Keratinocyte (primary cell): ENCODE measurements at places on chromosomes 1 and 21.

DNA sequence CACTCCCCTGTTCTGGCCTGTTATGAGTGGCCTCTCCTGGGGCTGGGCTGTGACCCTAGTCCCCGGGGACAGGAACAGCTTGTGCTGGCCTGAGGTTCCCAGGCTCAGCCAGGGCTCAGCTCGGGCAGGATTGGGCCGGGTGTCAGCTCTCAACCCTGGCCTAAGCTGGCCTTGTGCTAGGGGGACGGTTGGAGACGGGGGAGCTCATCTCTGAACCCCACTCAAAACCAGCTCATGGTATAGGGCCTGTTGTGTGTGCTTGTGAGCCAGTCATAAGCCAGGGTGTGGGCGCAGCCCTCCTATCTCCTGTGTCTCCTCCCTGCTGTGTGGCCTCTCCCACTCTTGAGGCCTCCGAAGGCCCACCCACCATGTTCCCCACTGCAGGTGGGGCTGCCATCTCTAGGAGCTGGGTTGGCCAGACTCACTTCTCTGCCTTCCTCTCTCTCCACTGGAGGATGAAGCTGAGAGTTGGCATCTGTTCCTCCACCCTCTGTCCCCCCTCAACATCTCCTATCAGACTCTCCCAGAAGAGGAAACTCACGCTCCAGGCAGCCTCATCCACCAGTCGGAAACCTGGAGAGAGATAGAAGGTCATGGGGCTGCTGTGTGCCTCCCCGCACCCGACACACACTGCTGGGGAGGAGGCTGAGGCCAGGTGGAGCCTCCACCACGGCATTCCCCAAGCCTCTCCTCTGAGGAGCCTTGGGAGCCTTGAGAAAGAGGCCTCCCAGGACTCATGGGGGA is 1.4 kb downstream of the PEAR1 start:
- no peak for DNase-seq

- DNase-seq: no peak
Observed at GRCh38 chr1:205746757-205747412, 3.1 kb downstream of the NUCKS1 start.

DNA sequence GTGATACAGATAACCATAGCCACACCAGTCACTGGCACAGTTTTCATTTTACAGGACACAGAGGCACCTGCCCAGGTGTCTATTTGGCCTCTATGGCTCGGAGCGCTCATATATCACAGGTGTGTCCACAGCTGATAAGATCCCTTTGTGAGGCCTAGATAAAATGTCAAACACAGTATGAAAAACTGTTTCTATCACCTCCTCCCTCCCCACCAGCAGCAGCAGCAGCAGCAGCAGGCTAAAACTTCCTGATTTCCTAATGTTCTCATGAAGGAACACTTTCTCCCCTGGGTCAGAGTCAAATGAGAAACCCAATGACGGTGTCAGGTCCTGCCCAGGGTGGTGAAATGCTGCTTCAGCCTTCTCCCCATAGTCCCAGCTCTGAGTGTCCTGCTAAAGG is 24.4 kb downstream of the ELAPOR1 start:
- no peak for DNase-seq

- DNase-seq: no peak
Observed at GRCh38 chr1:94609619-94610018, 68.1 kb upstream of the F3 start.

GRCh38 chr21:38467374-38467773 is 30.9 kb downstream of the ERG start:
- DNase-seq: no peak

GRCh38 chr1:219340796-219341195 is 167.1 kb downstream of the LYPLAL1 start:
- DNase-seq: peak; percentile 53

DNA sequence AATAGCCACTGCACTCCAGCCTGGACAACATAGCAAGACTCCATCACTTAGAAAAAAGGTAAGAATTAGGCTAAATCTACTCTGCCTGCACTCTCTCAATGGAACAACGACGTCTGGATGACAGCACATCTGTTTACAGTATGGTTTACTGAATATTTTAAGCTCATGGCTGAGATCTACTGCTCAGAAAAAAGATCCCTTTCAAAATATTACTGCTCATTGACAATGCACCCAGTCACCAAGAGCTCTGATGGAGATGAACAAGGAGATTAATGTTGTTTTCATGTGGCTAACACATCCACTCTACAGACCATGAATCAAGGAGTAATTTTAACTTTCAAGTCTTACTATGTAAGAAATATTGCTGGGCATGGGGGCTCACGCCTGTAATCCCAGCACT is 58.0 kb downstream of the SLC27A3 start:
- DNase-seq: no peak

DNA sequence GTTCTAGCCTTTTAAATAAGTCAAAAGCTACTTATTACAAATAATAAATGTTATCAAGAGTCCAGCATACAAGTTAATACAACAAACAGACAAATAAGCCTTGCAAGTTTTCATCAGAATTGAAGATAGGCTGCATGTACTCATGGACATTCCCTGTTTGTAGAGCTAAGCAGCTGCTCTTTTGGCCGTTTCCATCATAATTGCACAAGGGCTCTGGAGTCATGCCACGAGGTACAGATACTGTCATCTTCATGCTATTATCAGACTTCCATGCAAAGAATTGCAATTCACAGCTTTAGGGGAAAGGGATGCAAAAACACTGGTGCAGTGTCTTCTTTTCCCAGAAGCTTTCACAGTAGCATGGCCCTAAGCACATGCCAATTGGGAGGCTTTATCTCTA is 52.8 kb upstream of the TBX15 start:
- no peak for DNase-seq

GRCh38 chr1:96281491-96281890 is 440.1 kb upstream of the PTBP2 start:
- DNase-seq: no peak

GRCh38 chr1:169451218-169451824 is 24.0 kb upstream of the CCDC181 start:
- DNase-seq: no peak

DNA sequence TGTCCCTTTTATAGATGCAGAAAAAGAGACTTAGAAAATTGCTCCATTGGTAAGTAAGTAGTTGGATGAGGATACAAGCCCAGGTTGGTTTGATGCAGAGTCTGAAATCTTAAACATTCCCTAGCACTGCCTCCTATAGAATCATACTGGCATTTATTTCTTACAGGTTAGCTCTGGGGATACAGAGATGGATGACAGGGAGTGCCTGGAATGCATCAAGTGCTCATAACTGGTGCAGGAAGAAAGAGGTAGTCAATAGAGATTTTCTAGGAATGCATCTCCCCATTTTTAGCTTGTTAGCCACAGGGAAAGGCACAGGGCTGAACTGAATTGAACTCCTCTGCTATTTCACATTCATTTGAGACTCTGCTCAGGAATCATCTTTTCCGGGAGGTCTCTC is 269.0 kb upstream of the USP24 start:
- DNase-seq: no peak

DNA sequence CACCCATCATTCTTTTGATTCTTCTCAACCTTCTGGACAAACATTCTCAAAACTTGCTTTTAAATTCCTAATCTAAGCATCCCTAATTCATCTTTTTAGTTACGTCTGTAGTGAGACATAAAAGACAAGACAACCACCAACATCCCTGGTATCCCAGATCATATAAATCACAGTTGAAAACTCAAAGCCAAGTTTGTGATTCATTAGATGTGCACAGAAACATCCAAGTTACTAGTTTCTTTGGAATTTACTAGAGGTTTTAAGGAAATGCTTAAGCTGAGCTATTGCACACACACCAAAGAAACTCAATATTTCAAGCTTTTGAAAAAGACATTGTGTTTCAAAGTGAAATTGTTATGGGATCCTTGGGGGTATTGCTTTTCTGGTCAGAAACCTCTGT is 47.6 kb downstream of the ATP6V1G3 start:
- DNase-seq: no peak

DNA sequence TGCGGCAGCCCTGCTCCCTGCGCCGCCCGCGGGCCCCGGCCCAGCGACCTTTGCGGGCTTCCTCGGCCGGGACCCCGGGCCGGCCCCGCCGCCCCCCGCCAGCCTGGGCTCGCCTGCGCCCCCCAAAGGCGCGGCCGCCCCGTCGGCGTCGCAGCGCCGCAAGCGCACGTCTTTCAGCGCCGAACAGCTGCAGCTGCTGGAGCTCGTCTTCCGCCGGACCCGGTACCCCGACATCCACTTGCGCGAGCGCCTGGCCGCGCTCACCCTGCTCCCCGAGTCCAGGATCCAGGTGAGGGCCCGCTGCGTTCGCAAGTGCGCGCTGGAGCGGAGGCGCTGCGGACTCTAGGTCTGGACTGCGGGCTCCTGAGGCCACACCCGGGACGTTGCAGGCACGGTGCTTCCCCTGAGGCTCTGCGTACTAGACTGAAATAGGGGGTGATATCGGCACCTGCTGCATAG is 351 bp downstream of the MIXL1 start:
- DNase-seq: no peak

DNA sequence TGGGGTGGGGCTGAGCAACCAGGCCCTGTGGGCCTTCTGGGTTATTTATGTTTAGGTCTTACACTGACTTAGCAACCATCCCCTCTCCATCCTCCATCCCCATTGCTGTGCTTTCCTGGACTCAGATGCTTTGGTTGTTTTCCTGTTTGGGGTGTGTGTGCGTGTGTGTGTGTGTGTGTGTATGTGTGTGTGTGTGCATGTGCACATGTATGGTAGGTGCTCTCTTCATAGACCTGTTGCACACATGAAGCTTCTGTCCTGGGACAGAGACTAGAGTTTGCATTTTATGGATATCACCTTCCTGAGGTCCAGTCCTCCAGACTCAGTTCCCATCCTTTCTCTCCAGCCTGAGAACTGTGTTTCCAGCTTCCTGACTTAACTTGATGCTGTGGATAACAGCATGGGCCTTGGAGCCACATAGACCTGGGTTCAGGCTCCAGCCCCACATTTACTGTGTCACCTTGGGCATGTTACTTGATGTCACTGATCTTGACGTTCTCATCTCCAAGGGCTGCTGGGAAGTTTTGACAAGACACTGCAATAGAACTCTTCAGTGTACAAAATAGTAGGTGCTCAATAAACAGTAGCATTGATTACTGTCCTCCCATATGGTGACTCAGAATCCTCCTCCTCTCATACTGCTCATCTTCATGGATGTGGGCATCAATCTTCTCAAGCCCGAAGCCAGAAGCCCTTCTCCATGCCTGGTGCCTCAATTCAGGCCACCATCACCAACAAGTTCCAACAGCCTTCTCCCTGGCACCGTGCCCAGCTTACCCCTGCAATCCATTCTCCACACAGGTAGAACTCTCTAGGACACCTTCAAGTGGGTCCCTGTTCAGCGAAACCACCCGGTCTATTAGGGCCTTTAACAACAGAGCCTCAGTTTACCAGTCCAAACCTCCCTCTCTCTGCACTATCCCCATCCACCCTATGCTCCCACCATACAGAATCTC is 181.8 kb upstream of the EDN2 start:
- no peak for DNase-seq

GRCh38 chr1:152580433-152580832 is at the start of gene LCE3D:
LCE3D (minus strand) TSS chr1:152580516; CDS start chr1:152579936, 580 bp downstream.
- DNase-seq: peak; percentile 30

DNA sequence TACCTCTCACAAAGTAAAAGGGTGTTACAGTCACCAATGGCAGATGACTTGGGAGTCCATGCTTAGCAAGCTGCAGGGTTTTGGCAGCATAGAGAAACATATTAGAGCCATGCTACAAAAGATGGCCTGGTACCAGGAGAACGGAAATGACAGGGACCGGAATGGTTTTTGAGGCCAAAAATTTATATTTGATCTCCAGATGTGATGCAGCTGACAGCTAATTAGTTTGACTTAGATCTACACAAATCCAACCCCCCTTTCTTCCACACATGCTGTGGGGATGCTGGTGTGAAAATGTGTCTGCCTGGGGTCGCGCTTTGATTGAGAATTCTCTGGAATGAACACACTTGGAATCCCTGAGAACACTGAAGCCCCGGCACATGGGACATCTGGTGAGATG is 26.5 kb downstream of the SYF2 start:
- no peak for DNase-seq

DNA sequence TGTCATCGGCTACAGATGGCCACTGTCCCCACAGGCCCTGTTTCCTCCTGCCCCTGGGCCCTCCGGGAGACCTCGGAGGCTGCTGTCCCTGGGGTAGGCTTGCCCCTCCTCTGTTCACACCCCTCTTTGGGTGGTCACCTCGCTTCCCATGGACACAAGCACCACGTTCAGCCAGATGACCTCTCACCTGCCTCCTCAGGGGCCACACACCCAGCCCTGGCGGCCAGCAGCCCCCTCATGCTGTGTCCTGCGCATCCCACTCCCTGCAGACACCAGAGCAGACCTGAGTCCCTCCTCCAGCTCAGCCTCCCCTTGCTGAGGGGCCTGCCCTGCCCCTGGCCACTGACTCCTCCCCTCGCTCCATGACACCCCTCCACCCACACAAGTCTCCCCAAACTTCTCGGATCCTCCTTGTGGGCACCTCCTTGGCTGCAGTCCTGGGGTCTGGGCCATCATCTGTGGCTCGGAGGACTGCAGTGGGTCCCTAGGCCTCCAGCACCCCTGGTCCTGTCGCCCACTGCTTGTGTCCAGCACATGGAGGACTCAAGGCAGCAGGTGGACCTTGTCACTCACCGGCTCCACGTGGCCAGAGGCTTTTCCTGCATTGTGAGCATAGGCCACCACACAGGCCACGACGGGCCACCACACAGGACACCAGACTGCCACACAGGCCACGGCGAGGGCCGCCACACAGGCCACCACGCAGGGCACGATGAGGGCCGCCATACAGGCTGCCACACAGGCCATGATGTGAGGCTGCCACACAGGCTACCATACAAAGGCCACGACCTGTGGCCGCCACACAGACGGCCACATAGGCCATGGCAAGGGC is 51.1 kb downstream of the MORN1 start:
- DNase-seq: no peak

GRCh38 chr1:3417082-3417739 is 37.3 kb upstream of the ARHGEF16 start:
- no peak for DNase-seq

- no peak for DNase-seq
Observed at GRCh38 chr21:45222001-45222400, 65.7 kb downstream of the POFUT2 start.

DNA sequence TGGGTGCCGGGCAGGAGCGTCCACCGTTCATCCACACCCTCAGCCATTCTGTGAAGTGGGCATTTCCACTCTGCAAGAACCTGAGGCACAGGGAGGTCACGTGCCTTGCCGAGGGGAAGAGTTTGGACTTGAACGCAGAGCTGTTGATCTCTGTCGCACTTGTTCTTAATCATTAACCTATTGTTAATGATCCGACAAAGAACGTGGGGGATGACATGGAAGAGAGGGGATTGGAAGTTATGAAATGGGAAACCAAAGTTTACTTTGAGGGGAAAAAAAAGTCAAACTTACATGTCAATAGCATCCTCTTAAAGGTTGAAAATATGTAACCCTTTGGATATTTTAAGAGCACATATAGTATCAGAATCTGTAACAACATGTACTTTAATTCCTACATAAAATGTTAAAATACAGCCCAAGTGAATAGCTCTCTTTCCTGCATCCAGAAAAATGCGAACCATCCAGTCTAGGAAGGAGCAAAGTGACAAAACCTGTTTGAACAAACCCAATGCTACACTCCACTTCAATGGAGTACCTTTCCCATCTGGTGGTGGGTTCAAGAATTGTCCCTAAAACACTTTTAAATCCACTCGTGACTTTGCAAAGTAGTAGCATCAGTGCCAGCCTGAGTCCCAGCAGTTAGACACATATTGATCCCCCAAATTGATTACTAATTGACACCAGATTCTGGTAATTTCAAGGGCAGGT is 75.5 kb downstream of the SETD4 start:
- no peak for DNase-seq

- DNase-seq: no peak
Observed at GRCh38 chr1:47189844-47190508, at the start of gene PDZK1IP1. PDZK1IP1 (minus strand) TSS chr1:47190036; CDS start chr1:47189932, 104 bp downstream.

GRCh38 chr21:38487901-38488639 is 10.2 kb downstream of the ERG start:
- no peak for DNase-seq

- peak; percentile 38 for DNase-seq
Observed at GRCh38 chr1:28449904-28450303, 55.9 kb upstream of the RCC1 start.
